Smooth muscle cell of bladder (primary cell): ENCODE measurements at places on chromosomes 7 and 10. TPM values are rescaled to one million over a fixed set of nuclear protein-coding genes. Genes with fewer than 3 reads are reported as not detected.

The CYP26C1 gene
- total RNA-seq = under 0.01 TPM in 2 replicates

The LIPM gene
- total RNA-seq = not detected in 2 replicates

The UCN3 gene
- not detected in 2 replicates for total RNA-seq

The MOGAT3 gene
- total RNA-seq = not detected in 2 replicates

The ICA1 gene
- total RNA-seq = under 0.01 TPM in 2 replicates

The LAMB1 gene
- total RNA-seq = 534 and 562 TPM in 2 replicates

The METTL27 gene
- total RNA-seq = 2.3 and 7.4 TPM in 2 replicates

The MAPK8 gene
- total RNA-seq = 28.6 and 31.1 TPM in 2 replicates

The TAS2R41 gene
- not detected in 2 replicates for total RNA-seq

The LRRD1 gene
- total RNA-seq = 0.14 TPM in 1 of 2 replicates, not detected in the other

The ANKRD30A gene
- not detected in 2 replicates for total RNA-seq

The ALOX5 gene
- not detected in 2 replicates for total RNA-seq

The TRPV6 gene
- not detected in 2 replicates for total RNA-seq

The CALCR gene
- total RNA-seq = not detected in 2 replicates

The GPR26 gene
- not detected in 2 replicates for total RNA-seq

The PALD1 gene
- under 0.01 and 0.37 TPM in 2 replicates for total RNA-seq

The SLC29A3 gene
- total RNA-seq = 1.1 and 1.5 TPM in 2 replicates

The TUBB8 gene
- total RNA-seq = under 0.01 TPM in 1 of 2 replicates, not detected in the other

The RELN gene
- 0.43 and 0.74 TPM in 2 replicates for total RNA-seq

The CCDC146 gene
- total RNA-seq = 1.6 and 3.1 TPM in 2 replicates

The DIP2C gene
- total RNA-seq = 8.4 and 15.3 TPM in 2 replicates

The PIK3CG gene
- 0.09 and 0.28 TPM in 2 replicates for total RNA-seq
